ENCODE measurements at places on chromosomes 16 and 17. TPM values are rescaled to one million over a fixed set of nuclear protein-coding genes. Genes with fewer than 3 reads are reported as not detected.

DNA sequence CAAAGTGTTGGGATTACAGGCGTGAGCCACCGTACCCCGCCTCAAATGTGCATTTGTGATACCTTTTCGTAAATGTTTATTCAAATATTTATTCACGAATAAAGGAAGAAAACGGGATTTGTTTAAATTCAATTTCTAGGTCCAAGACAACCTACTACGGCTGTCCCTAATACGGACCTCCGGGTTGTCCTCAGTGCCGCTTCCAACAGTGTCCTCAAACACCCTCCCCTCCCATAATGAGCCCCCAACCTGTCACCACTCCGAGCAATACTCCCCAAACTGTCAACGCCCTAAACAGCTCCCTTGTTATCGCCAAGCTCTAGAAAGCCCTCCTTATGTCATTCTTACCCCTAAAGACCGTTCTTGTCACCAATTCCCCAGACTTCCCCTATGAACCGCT lies 539 bp upstream of the GABARAPL2 start:
- ATAC-seq, result no peak

DNA sequence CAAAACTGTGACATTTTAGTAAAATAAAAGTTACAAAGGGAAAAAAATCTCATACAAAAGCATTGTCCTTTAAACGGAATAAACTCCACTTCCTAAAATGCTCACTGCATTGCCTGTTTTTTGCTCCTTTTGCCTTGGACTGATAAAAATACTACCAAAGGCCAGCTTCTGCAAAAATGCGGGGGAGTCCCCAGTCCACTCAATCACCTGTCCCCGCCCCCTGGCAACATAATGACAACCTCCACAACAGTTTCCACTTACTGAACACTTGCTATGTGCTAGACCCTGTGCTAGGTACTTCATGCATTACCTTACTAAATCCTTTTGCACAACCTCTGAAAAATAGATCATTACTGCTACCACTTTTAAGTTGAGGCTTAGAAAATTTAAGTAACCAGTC lies 172.7 kb upstream of the CCL2 start:
- no peak for ATAC-seq

- no peak for ATAC-seq
Measured at GRCh38 chr16:51050377-51050706, 100.7 kb downstream of the SALL1 start.

- no peak for ATAC-seq
Measured at GRCh38 chr17:49467175-49467574, 27.9 kb upstream of the NGFR start.

KPNB1 gene
- 724 TPM for total RNA-seq

PRR11 gene
- 74.5 TPM for total RNA-seq

All from activated T-helper 17 cell treated with anti-CD3 and anti-CD28 coated beads, Interleukin-2, amount 50 U/mL, for 72 hours (primary cell).